ENCODE measurements at places on chromosomes 3 and 15.
A peak's percentile ranks its signal among the peaks of the same experiment; 100 is the strongest.

GRCh38 chr15:85727068-85727467 lies 67.7 kb downstream of the KLHL25 start:
- no peak for DNase-seq

DNA sequence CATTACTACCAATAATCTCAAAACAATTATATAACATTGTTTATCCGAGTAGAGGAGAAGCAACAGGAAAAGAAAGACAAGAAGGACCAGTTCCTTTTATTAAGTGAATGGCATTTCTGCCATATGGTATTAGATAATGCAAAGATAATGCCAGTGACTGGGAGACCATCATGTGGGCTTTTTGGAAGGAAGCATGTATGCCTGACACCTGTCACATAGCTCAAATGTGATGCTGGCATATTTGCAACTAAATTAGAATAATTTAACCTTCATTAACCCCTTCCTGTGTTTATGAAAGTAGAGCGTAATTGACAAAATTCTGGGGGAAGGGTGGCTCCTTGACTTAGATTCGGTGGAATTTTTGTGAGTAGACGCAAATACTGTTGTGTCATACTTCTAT lies 733.0 kb downstream of the TUSC7 start:
- no peak for DNase-seq

GRCh38 chr3:66372681-66373350 lies 128.0 kb downstream of the LRIG1 start:
- DNase-seq: no peak

DNA sequence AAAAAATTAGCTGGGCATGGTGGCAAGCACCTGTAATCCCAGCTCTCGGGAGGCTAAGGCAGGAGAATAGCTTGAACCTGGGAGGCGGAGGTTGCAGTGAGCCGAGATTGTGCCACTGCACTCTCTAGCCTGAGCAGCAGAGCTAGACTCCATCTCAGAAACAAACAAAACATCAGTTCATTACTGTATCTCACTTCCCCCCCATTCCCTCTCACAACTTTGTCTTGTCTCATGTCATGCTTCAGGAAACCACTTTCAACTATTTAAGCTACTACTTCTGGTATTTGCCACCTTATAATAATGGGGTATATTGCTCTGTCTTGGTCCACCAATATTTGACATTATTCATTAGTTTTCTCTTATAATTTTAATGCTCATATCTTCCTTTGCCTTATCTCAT lies 26.2 kb downstream of the PIK3CA start:
- no peak for DNase-seq

DNA sequence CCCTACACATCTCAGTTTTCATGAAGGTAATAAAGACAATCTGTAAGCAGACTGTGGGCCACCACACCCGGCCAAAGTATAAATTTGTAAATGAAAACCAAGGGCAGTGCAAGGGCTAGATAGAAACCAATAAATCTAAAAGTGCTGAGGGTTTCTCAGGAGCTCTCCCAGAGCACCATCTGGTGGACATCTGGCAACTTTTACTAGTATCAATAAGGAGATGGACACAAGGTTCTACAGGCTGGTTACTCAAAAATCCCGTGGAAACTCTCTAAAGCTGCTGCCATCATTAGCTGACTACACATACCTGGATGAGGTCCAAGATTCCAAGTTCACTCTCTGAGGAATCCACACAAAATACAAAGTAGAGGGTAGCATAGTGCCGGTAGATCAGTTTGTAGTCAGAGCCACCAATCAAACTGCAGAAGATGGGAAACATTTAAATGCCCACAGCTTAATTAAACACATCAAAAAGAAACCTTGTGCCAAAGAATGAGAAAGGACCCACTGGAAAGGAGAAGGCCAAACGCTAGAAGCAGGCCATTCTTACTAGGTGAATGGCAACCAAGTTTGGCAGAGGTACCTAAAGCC lies 5.5 kb downstream of the AP3S2 start:
- DNase-seq: no peak

DNA sequence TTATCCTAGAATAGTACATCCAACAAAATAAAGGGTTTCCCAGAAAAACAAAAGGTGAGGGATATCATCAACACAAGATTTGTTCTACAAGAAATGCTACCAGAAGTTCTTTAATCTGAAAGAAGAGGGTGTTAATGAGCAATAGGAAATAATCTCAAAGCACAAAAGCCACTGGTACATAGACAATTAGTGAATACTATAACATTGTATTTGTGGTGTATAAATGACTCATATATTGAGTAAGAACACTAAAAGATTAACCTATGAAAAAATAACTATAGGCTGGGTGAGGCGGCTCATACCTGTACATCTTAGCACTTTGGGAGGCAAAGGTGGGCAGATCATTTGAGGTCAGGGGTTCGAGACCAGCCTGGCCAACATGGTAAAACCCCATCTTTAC lies 210.2 kb upstream of the SLITRK3 start:
- no peak for DNase-seq

- no peak for DNase-seq
Observed at GRCh38 chr3:150673966-150674365, 29.8 kb downstream of the ERICH6 start.

DNA sequence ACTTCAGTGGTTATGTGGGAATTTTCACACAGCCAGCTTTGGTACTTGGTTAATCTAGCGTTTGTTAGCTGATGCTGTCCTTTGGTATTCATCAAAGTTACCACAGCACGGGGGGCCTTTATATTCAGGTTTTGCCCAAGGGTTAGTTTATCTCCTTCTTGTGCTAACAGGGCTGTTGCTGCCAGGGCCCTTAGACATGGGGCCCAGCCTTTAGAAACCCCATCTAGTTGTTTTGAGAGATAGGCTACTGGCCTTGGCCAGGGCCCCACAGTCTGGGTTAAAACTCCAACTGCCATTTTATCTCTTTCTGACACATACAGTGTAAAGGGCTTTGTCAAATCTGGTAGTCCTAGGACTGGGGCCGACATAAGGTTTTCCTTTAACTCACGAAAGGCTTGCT lies 7.5 kb upstream of the DNAAF4 start:
- DNase-seq: no peak

GRCh38 chr3:4343258-4343657 lies 40.1 kb downstream of the SETMAR start:
- no peak for DNase-seq

- no peak for DNase-seq
Observed at GRCh38 chr3:9986230-9986725, 363 bp downstream of the EMC3 start.

GRCh38 chr3:147669077-147669476 lies 259.9 kb downstream of the ZIC1 start:
- no peak for DNase-seq

GRCh38 chr3:30578986-30579579 lies 27.3 kb upstream of the TGFBR2 start:
- no peak for DNase-seq

DNA sequence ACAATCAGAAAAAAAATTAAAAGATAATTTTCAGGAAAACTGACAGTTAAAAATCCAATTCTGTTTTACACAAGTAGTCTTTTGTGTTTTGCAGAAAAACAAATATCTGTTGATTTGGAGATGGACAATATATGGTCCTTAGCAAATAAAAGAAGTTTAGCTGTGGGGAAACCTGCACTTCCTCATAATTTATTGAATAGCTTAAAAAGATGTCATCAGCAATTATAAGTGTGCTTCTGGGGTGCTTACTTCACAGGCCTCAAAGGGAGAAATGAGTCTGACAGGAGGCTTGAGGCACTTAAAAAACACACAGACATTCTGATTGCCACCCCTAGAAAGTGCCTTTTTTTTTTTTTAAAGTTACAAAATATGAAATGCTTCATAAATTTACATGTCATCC lies 31.6 kb upstream of the CERS3 start:
- DNase-seq: no peak

GRCh38 chr3:57972531-57973111 lies 35.6 kb upstream of the FLNB start:
- DNase-seq: no peak

DNA sequence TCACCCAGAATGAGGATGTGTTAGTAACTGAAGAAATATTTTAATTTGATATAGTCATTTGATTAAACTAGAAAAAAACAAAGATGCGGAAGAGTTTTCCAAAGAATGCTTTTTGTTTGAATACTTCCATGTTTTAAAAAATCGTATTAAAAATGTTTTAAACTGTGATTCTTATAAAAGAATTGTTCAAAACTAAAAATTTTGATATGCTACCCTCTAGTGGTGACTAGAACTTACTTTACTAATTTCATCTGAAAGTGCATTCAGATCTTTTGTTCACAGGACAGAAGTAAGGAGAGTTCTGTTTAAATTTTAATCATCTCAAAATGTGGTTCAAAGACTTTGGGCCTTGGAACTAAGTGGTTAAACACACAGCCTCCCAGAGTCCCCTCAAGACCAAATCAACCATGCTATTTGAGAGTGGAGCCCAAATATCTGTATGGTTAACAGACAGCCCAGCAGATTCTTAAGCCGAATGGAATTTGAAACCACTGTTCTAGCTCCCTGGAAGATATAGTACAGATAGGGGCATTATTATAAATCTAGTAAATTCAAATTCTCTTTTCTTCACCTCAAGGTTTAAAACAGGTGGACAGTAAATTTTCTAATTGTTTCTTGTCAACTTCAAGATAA lies 45.2 kb upstream of the SYNPR start:
- DNase-seq: no peak

GRCh38 chr15:101027273-101027901 lies 108.2 kb downstream of the LRRK1 start:
- peak; percentile 5 for DNase-seq

DNA sequence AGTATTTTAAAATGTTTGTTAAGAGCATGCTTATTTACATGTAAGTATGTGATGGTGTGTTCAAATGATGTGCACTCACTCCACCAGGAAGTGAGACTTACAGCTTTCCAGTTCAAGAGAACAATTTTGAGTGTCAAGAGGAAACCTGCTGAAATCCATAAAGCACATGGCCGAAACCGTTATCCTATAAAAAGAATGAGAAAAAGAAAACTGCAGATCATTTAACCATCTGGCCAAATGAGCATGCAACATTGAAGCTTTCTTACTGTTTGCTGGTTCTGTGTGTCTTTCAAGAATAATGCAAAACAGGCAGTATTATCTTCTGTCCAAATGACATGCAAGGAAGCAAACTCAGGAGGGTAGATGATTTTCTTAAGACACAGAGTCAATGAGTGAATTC lies 26.3 kb downstream of the GABRR3 start:
- DNase-seq: no peak

DNA sequence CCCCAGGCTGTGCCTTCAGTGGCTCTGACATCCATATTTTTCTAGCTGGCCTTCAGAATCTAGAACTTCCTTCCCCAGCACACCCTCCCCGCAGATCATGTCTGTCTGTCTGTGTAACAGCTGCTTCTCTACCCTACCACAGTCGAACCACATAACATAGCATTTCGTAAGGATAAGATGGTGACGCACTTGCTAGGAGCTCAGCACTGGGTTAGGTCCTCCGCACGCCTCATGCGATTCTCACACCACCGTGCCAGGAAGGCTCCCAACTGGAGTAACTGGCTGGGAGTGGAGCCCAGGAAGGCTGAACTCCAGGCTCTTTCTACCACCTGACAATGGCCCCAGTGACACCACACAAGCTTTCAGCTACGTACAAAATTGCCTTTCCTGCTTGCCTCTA lies 168.6 kb downstream of the STT3B start:
- DNase-seq: no peak

- DNase-seq: no peak
Observed at GRCh38 chr3:11447584-11448200, 175.5 kb downstream of the ATG7 start.

GRCh38 chr15:70068783-70069565 lies 28.7 kb downstream of the TLE3 start:
- no peak for DNase-seq

DNA sequence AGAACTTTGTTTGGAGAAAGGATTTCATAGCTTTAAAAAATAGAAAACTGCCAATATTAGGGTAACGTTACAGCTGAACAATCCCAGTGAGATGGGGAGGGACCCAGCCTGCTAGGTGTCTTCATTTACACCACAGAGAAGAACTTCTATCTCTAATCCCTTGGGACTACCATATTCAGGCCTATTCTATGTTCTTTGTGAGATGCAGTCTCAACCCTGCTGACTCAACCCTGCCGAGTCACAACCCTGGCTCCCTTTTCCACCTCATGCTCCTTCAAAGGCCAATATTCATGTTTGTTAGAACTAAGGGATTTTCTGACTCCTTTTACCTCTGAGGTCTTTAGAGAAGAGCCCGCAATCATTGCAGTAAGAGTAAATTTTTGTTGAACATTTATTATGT lies 350.5 kb downstream of the EPHB1 start:
- no peak for DNase-seq

- DNase-seq: peak; percentile 53
Observed at GRCh38 chr15:84079885-84080777, 155.4 kb upstream of the GOLGA6L4 start.

DNA sequence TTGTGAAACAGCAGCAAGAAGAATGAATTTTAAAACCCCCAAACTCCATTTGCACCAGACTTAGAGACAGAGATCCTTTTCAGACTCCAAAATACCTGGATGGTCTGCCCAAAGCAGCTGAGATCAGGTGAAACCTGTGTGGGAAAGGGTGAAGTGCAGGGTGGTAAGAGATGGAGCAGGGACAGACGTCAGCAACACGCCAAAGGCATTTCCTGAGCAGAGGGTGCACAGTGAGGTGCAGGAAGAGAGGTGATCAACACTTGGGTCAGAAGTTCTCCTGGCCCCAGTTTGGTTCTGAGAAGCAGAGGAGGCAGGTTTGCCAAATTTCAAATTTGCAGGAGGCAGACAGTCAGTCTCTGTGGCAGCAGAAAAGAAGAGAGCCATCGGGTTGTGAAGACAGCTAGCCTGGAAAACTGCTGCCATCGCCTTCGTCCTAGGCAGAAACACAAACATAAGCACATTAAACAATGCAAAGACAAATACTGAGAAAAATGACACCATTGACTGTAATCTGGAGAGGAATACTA lies 9.8 kb downstream of the CCR4 start:
- DNase-seq: peak; percentile 27

- DNase-seq: no peak
Observed at GRCh38 chr15:57696146-57696545, 10.4 kb upstream of the POLR2M start.

DNA sequence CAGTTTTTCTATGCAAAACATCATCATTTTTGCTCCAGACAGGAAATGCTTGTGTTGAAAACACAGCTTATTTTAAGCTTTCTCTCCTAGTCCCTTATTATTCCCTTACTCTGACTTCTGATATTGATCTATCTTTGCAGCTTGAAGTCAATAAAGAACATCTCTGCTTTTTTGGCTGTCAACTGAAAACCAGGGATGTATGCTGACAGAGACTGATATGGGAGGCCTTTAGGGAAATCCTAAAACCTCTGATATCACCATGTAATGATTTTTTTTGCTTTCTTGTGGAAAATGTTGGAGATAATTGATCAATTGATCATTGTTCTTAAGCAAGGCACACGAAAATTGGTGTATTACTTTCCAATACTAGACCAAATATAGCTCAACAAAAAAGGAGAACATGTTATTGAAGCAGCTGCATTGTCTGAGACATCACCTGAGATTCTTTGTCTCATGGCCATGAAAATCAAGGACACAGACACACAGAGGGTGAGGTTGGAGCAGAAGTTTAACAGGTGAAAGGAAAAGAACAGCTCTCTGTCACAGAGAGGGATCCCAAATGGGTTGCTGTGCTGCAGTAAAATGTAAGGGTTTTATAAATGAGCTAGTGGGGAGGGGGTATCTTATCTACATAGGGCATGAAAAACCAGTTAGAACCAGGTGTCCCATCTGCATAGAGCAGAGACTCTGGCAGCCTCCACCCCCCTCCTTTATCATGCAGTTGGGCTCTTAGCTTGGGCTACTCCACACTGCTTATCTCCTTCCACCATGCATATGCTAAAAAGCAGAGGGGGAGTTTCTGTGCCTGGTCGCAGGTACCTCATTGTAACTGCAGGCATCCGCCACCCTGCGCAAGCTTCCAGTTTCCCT lies 17.0 kb upstream of the SENP7 start:
- no peak for DNase-seq

- no peak for DNase-seq
Observed at GRCh38 chr3:5607581-5607980, 420.1 kb downstream of the EDEM1 start.

All from activated T-helper 2 cell treated with anti-CD3 and anti-CD28 coated beads, Interferon-gamma antibody, Interleukin-2, Interleukin-4, amounts not matched to agents 10 μg/mL and 5 μg/mL and 100 μg/mL, durations not matched to agents 14 hours and 24 hours and 36 hours (primary cell).